ENCODE measurements at places on chromosomes 1 and 21.

- DNase-seq: no peak
These were observed 6.2 kb upstream of the NRIP1 start for GRCh38 chr21:15071009-15071408.

DNA sequence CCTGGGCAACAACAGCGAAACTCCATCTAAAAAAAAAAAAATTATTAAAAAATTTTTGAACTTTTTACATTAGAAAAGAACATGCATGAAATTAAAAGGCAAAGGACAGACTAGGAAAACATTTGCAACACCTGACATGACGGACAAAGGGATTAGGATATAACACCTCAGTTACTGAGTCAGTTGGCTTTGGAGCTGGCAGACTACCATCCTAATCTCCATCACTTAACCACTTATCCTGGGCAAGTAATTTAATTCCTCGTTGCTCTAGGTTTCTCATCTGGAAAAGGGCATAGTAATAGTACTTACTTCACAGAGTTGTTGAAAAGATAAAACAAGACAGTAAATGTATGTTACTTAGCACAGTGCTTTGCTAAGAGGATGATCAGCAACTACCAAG lies 11.9 kb downstream of the HECTD3 start:
- DNase-seq: no peak

GRCh38 chr1:37794372-37795339 lies 1.0 kb downstream of the MANEAL start:
- no peak for DNase-seq

GRCh38 chr1:234528074-234528865 lies 49.3 kb upstream of the TARBP1 start:
- peak; percentile 41 for DNase-seq

- DNase-seq: peak; percentile 57
These were observed 107.5 kb downstream of the ZNF281 start for GRCh38 chr1:200302192-200302920.

GRCh38 chr1:38891753-38892152 lies 10.4 kb upstream of the GJA9 start:
- DNase-seq: peak; percentile 76

- peak; percentile 84 for DNase-seq
These were observed 52.6 kb downstream of the GLIS1 start for GRCh38 chr1:53686091-53686964.

- DNase-seq: no peak
These were observed 155.9 kb upstream of the RUNX1 start for GRCh38 chr21:35204850-35205541.

- DNase-seq: no peak
These were observed 27.6 kb downstream of the PBX1 start for GRCh38 chr1:164586591-164586990.

DNA sequence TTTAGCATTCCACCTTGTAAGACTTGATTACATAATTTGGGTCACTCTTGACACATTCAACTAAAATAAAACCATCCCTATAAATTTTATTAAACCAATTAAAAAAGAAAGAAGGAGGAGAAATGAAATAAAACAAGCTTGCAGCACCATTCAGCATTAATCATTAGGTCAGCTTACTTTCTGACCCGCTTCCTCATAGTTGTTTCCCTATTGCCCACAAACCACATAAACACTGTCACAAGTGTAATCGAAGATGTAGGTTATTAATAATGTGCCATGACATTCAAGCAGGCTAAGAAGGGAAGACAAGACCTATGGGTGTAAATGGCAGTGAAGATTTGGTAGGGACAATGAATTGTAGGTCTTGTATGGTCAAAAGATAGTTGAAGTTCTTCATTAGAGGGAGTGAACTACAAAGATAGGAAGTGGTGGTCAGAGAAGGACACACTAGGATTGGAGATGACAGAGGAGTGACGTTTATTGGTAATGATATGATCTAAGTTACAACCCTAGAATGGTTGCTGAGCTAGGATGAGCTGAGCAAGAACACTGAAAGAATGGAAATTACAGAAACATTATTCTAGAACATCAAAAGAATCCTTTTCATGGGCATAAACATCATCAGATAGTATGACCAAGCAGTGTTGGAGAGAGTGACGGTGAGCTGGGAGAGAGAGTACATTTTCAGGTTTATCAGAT lies 231.5 kb downstream of the KCNT2 start:
- DNase-seq: no peak

- DNase-seq: peak; percentile 61
These were observed 335.0 kb upstream of the GREM2 start for GRCh38 chr1:240946926-240947325.

- DNase-seq: no peak
These were observed 178.2 kb downstream of the DSCAM start for GRCh38 chr21:40668555-40669275.

DNA sequence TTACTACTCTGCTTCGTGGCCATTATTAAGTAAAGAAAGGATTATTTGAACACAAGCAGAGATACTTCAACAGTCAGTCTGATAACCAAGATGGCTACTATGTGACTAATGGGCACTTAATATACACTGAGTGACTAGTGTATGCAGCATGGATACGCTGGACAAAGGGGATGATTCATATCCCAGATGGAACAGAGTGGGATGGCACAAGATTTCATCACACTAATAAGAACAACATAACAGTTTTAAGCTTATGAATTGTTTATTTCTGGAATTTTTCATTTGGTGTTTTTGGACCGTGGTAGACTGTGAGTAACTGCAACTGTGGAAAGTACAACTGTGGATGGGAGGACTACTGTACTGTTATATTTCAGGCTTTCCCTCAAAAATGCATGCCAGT lies 9.4 kb downstream of the ZCCHC17 start:
- DNase-seq: no peak

DNA sequence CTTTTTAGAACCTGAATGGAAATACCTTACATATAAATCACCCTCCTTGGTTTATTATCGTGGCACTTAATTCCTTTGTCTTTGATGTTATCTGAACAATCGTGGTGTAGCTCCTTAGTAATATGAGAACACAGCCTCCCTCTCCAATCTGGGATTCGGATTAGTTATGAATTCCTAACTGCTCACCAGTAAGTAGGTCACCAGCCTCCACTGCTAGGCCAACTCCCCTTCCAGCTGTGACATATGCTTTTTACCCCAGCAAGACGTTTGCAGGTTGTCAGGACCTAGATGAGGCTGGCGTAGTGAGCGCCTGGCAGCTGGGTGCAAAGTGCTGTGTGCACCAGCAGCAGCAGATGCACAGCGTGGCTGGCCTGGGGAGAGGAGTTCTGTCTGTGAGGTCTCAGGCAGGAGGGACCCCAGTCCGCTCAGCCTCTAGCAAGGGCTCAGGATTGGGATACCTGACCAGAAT lies 38.2 kb downstream of the NTPCR start:
- no peak for DNase-seq

DNA sequence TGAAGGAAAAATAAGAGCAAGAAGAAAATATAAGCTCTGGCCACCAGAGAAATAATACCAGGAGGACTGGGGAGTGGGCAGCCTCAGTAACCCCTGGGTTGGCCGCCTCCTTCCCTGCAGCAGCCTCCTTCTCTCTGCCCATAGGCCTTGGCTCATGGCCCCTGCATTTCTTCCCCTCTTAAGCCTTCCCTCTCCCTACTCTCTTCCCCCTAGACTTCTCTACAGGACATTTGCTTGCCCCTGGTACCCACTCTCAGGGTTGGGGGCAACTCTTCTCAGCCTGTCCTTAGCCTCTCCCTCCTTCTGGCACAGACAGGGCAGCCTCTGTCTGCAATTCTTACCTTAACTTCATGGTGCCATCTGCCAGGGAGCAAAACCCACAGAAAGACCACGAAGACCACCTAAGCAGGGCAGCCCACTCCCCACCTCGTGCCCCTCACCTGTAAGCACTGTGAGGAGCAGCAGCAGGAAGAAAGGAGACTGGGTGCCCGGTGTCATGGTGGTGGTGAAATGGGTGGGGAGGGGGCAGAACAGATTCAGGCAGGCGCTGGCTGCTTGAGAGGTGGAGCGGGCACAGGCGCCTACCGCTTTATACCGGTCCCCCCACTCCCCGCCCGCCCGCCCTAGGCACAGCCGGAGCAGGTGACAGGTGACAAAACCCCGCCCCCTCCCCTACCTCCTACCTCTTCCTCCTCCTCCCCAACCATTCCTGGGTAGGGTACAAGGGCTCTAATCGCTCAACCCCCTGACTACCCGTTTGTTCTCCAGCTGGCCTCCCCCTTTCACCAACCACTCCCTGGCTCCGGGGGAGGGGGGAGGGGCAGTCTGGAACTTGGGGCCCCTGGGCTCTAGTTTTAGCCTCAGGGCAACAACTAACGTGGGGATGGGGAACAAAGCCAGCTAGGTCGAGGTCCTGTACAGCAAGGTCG lies 15.1 kb downstream of the THBS3 start:
- no peak for DNase-seq

DNA sequence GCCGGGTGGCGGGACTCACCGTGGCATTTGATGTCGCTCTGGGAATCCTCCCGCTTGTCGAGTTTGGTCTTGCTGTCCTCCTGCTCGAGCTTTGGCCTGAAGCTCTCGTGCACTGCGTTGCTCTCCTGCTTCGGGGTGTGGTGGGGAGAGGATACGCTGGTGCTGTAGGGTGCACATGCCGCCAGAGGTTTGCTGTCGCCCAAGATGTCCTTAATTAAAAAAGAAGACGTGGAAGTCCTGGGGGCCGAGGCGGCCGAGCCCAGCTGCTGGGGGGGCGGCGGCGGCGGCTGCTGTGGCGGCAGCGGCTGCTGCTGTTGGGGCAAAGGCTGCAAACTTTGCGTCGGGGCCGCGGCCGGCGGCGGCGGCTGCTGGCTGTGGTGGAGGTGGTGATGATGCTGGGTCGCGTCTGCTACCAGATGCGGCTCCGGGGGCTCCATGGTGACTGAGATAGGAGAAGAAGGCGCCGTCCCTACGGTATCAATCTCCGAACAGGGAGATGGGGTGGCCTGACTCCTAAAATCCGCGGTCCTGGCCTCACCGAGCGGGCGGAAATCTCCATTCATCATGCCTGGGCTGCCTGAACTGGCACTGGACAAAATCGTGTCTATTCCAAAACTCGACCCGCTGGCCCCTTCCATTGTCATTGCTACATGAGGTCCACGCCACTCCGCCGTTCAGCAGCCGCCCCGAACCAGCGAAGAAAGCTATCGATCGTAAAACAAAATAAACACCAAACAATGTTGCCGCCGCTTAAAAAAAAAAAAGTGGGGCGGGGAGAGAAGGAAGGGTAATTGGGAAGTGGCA lies at the start of gene BARHL2:
TSS of gene BARHL2 (minus strand) at position 751 of the 804 bp plus-strand sequence. CDS start at position 644, 107 bp downstream.
- no peak for DNase-seq

GRCh38 chr21:39796466-39796865 lies 51.5 kb downstream of the IGSF5 start:
- no peak for DNase-seq

GRCh38 chr1:36831186-36831810 lies 203.0 kb downstream of the GRIK3 start:
- DNase-seq: no peak

GRCh38 chr1:204377800-204378668 lies 18.3 kb upstream of the PLEKHA6 start:
- peak; percentile 87 for DNase-seq

DNA sequence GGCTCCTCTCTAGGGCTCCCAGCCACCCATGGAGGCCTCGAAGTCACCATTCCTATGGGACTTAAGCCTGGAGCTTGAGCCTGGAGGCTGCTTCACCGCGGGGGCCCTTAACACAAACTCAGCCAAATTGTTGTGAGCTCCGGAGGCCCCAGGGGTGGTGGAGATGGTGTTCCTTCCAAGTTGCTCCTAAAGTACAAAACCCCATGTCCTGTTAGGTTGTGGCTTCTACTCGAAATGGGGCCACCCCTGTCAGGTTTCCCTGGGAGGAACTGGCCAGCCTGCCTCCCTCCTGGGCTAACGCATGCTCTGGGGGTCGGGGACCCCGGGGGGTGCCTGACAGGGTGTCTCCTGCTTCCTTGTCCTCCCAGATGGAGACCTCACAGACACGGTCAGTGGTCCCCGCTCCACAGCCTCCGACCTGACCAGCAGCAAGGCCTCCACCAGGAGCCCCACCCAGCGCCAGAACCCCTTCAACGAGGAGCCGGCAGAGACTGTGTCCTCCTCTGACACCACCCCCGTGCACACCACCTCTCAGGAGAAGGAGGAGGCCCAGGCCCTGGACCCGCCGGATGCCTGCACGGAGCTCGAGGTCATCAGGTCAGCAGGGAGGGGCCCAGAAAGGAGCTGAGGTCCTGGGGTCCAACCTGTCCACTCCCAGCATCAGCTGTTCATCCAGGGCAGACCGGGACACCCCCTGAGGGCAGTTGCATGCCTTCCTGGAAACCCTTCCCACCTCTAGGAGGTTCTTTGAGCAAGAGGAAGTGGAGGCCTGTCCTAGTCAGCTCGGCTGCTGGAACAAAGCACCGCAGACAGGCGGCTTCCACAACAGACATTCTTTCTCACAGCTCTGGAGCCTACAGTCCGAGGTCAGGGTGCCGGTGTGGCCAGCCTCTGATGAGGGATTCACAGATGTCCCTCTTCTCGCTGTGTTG lies 10.8 kb upstream of the SLC25A34 start:
- peak; percentile 94 for DNase-seq

DNA sequence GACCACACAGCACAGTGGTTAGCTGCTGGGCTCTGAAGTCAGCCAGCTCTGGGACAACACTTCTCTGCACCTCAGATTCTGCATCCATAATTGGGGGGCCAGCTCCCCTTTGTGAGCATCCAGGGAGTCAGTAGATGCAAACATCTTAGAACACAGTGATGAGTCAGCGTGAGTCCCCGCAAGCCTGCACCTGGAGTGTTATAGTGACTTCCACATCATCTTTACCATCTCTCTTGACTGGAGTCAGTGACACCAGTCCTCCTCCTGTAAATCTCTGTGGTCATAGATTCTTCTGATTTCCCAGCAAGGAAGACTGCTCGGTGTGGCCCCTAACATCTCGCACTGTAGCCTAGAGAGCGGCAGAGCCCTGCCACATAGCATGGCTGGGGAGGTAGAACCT lies 13.9 kb upstream of the EDN2 start:
- no peak for DNase-seq

- DNase-seq: peak; percentile 55
These were observed 132.4 kb downstream of the ROR1 start for GRCh38 chr1:63906047-63906704.
